HFFc6 (cell line): ENCODE measurements at places on chromosomes 1 and 21.

- DNase-seq = peak; percentile 99
These were observed 14.7 kb upstream of the KCNE1 start for GRCh38 chr21:34526618-34527290.

DNA sequence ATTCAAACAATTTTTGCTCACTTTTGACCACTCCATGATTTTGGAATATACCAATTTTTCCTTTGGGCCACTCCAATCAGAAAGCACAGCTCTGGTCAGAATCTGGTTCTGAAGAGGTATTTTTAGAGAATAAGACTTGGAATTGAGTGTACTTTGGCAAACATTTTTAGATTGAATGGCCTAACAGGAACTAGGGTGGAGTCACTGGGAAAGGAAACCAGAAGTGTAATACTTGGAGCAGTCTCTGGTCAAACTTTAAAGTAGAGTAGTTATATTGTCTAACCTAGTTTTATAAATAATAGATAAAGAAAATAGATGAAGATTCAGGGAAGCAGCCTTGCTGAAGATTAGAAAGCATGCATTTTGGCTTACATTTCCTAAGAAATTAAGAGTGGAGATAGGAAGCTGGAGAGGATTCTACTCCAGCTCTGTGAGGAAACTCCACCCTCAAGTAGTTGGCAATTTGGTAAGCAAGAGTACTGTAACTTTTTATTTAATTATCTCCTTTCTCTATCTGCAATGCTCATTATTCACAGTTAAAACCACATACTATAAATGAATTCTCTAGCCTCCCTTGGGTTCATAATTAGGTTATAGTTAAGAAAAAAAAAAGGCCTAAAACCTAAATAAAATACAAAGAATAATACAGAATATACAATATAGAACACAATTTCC, 15.8 kb downstream of the STIL start:
- DNase-seq = no peak

DNA sequence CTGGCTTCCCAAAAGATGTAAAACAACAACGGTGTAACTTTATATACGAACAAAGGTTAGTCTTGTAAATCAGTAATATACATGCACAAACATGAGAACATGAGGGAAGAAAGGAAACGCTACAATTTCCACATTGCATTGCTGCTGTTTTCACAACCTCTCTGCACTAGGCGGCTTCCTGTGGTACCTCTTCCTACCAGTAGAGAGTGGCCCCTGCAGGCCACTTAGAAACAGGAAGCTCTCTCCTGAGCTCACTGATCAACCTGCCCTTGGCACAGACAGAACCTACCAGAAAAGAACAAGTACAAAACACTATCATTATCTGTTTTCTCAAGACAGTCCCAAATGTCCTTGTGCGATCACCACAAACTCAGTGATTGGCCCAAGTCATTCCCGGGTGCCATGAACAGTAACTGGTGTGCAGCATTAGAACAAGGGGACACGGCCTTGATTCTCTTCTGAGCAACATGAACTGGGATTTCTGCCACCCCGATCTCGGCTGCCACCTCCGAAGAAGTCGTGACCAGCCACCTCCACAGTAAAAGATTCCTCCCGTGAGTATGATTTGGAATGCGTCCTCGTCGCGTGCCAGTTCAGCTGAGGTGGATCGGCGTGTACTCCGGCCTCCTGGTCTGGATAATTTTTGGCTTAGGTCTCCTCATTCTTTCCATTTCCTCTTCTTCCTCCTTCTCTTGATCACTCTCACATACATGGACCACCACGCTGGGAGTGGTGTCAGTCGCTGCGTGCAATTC, 5.7 kb upstream of the KCNE1 start:
- DNase-seq = no peak

- DNase-seq = peak; percentile 23
These were observed 680 bp upstream of the CNN3 start for GRCh38 chr1:94927405-94928175.

- DNase-seq = no peak
These were observed 57.7 kb downstream of the SCMH1 start for GRCh38 chr1:41184446-41184845.

DNA sequence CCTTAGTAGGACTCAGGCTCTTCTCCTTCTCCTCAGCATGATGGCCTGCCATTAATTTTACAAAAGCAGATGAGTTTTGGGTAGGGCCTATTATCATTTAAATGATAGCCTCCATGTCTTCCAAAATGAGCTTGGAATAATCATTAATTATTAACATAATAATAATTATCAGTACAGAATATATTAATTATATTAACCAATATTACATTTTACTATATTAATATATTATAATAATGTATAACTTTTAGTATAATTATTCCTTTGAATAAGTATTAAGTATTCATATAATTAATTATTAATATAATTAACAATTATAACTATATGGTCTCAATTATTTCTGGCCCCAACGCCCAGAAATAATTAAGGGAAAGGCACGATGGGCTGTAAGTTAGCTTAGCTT, 318.6 kb upstream of the ADGRL4 start:
- no peak for DNase-seq

GRCh38 chr1:246271516-246271915, 235.6 kb downstream of the SMYD3 start:
- no peak for DNase-seq

DNA sequence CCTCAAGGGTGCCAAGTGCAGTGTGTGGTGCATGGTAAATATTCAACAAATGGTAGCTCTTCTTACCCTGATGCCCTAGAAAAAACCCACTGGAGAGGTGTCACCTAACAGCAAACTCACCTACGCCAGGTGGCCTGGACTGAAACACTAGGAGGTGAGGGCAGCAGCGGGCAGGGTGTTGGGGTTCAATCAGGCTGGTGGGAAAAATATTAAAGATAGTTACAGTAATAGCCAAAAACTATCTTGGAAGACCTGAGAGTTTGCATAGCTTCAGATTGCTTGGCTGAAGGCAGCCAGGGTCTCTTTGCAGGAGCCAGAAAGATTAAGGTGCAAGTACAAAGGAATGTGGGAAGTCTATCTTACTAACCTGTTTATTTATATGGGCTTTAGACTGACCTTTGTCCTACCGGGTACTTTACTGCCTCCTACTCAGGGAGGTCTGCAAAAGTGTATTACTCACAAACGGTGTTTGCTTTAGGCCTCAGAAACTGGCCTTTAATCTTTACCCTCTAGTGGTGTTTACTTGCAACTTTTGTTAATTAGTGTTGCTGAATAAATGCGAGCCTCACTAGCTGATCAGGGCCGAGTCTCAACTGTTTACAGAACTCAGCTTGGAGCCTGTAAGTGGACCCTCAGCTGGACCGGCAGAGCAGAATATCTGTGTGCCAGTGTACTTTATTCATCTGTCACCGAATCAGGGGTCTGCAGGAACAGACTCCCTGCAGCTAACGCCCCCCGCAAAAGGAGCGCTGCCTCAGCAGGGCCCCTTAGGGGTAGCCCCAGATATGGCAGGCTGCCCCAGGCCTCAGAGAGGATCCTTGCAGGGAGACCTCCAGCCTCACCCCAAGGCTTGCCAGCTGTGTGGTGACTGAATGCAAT, 63.9 kb downstream of the SYF2 start:
- DNase-seq = no peak

- peak; percentile 44 for DNase-seq
These were observed 182.3 kb downstream of the FCRL5 start for GRCh38 chr1:157369808-157370521.

- peak; percentile 61 for DNase-seq
These were observed 26.9 kb upstream of the SLC44A3 start for GRCh38 chr1:94793296-94793656.

DNA sequence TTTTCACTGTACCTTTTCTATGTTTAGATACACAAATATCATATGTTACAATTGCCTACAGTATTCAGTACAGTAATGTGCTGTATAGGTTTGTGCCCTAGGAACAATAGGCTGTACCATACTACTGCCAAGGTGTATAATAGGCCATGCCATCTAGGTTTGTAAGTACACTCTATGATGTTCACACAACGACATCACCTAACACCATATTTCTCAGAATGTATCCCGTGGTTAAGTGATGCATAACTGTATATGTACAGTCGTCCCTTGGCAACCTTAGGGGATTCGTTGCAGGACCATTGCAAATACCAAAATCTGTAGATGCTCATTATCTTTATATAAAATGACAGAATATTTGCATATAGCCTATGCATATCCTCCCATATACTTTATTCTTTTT, 5.8 kb upstream of the SSR2 start:
- no peak for DNase-seq

DNA sequence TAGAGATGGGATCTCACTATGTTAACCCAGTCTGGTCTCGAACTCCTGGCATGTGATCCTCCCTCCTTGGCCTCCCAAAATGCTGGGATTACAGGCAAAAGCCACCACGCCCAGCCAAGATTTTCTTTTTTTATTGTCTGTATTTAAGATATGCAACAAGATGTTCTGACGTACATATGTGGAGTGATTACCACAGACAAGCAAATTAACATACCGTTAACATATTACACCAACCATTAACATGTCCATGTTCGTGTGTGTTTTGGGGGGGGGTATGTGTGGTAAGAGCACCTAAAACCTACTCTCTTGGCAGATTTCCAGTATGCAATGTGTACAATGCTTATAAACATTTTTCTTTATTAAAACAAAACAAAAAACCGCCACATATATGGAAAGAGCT, 10.6 kb upstream of the KCNE2 start:
- DNase-seq = no peak

- no peak for DNase-seq
These were observed 19.5 kb upstream of the PUM1 start for GRCh38 chr1:31084782-31085569.

GRCh38 chr1:229938551-229938950, 128.5 kb upstream of the GALNT2 start:
- DNase-seq = no peak

- no peak for DNase-seq
These were observed 2.4 kb upstream of the SH3D21 start for GRCh38 chr1:36303650-36304360.

DNA sequence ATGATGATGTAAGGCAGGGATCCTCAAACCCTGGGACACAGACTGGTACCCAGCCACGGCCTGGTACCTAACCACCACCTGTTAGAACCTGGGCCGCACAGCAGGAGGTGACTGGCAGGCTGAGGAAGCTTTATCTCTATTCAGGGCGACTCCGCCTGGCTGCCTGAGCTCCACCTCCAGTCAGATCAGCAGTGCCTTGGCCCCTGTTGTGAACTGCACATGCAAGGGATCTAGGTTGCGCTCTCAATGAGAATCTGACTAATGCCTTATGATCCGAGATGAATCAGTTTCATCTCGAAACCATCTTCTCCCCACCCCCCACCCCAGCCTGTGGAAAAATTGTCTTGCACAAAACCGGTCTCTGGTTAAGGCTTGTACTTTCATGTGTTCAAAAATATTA, 4.2 kb downstream of the RNPC3 start:
- peak; percentile 33 for DNase-seq

DNA sequence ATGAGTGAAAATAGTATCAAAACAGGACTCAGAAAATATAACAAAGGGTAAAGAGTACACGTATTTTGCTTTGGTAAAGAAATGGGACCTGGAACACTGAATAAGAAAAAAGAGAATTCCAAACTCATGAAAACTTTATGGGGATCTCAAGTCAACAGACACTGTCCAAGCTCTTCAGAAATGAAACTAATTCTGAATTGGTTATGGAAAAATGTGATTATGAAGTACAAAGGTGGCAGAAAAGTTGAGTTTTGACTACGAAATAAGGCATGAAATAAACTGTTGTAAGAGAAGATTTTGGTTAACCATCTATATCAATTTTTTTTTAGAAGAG, 8.4 kb downstream of the EGLN1 start:
- no peak for DNase-seq

DNA sequence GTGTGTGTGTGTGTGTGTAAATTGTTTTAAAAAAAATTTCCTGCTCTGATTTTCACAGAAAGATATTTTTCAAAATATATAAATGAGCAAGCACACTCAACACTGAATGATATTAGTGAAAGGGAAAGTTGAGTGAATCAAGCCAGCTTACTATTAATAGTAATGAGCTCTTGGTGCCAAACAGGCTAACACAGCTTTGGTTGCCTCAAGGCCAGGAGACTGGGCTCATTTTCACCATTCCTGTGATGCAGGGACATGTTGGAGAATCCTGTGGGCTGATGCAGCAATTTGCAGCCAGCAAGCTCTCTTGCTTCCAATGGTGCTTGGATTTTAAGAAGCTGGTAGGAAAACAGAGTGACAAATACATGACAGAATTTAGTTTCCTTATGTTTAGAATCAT, 30.2 kb downstream of the PLA2G4A start:
- no peak for DNase-seq

- DNase-seq = no peak
These were observed 73.3 kb upstream of the IRF2BP2 start for GRCh38 chr1:234683127-234683860.

DNA sequence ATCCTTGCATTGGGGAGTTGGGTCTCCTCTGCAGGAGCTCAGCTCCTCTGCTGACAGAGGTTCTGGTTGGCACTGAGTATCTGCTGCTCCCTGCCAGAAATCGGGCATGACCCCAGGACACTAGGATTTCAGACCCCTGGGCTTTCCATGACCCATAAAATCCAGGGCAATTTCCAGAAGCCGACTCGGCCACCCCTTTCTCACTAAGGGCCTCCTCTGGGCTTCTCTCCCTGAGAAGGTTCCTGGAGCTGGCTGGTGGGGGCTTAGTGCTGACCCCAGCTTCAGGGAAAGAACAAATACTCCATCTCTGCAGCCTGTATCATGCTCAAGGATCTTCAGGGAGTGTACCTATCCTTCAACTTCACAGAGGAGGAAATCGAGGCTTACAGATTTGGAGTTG, 603.4 kb downstream of the PTPRU start:
- DNase-seq = no peak

DNA sequence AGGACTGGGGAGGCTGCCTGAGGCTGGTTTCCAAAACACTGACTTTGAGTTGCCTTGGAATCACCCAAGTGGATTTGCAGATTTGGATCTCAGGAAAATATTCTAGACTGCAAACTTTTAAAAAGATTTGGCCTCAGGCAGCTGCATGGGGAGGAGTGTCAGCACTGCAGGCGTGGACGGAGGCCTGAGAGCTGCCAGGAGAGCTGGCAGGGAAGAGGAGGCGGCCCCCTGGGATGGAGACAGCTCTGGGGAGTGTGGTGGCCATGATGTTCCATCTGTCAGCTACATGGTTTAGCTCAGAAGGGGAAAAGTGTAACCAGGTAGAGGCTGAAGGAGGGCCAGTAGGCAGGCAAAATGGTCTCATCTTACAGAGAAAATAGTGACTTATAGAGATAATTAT, 72.1 kb downstream of the VPS26C start:
- no peak for DNase-seq

GRCh38 chr21:46546799-46547198, 58.1 kb downstream of the S100B start:
- no peak for DNase-seq
